ENCODE measurements at places on chromosomes 7 and 10.

GRCh38 chr7:44766416-44766801, 17.8 kb downstream of the ZMIZ2 start:
- H3K27ac ChIP-seq: no peak overlapping the region
- peaks cover 26% of the 10 kb centered on the region for H3K36me3 ChIP-seq
- H3K4me3 ChIP-seq: no peak overlapping the region
- peaks cover 21% of the 10 kb centered on the region for H3K4me1 ChIP-seq

GRCh38 chr7:30941582-30942323, 22.0 kb upstream of the GHRHR start:
- H3K27me3 ChIP-seq: peaks cover 2% of the 10 kb centered on the region
- no peaks in the 10 kb centered on the region for H3K36me3 ChIP-seq
- no peak overlapping the region for H3K27ac ChIP-seq

- no peak for DNase-seq
- H3K27me3 ChIP-seq: no peaks in the 10 kb centered on the region
- no peak overlapping the region for H3K4me3 ChIP-seq
Observed at GRCh38 chr7:149440222-149440621, 20.6 kb downstream of the ZNF777 start.

GRCh38 chr10:93701866-93702209, 554 bp downstream of the FRA10AC1 start:
- no peaks in the 10 kb centered on the region for H3K36me3 ChIP-seq
- no peaks in the 10 kb centered on the region for H3K27me3 ChIP-seq
- DNase-seq: peak; percentile 62
- H3K27ac ChIP-seq: peak overlapping the region; percentile 81
- peak overlapping the region; percentile 63 for H3K4me3 ChIP-seq
- peaks cover 9% of the 10 kb centered on the region for H3K4me1 ChIP-seq

- H3K27ac ChIP-seq: no peak overlapping the region
- no peaks in the 10 kb centered on the region for H3K4me1 ChIP-seq
- no peaks in the 10 kb centered on the region for H3K27me3 ChIP-seq
- no peak for DNase-seq
Observed at GRCh38 chr7:118708741-118709140, 484.2 kb downstream of the ANKRD7 start.

DNA sequence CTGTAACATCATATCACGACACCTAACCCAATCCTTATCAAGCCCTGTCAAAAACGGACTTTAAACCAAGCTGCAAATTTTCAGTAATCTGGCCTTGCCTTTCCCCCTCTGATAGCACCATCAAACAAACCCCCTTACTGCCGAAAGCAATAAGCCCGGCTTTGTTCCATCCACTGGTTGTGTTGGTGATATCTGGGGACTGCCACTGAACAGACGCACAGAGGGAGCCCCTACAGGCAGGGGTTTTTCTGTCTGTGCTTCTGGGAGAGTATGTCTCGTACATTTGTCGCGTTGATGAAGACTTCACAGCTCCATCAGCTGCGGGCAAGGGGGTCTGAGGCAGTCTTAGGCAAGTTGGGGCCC, 550 bp upstream of the PLAU start:
- H3K4me3 ChIP-seq: peak overlapping the region; percentile 63
- peaks cover 48% of the 10 kb centered on the region for H3K4me1 ChIP-seq
- DNase-seq: no peak
- H3K27ac ChIP-seq: peak overlapping the region; percentile 100
- H3K27me3 ChIP-seq: no peaks in the 10 kb centered on the region
- H3K36me3 ChIP-seq: peaks cover 25% of the 10 kb centered on the region

- no peaks in the 10 kb centered on the region for H3K36me3 ChIP-seq
- no peaks in the 10 kb centered on the region for H3K4me1 ChIP-seq
- peak overlapping the region; percentile 99 for H3K4me3 ChIP-seq
- peak; percentile 45 for DNase-seq
- no peaks in the 10 kb centered on the region for H3K27me3 ChIP-seq
Observed at GRCh38 chr10:124917428-124918190, 24.3 kb upstream of the ZRANB1 start.

DNA sequence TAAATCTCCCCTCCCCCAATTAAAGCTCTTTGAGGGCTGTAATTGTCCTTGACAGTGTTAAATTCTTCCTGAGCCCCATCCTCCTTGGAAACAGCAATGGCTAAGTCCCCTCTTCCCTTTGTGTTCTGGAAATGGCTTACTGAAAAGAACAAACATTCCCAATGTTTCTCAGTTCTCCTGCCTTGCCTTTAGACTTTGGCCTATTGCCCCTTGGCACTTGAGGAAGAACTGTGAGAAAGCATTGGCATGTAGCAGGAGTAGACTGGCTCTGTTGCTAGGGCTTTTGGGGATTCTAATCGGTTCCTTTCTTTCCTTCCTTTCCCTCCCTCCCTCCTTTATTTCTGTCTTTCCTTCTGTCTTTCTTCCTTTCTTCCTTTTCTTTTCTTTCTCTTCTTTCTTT, 463.3 kb upstream of the PODXL start:
- no peaks in the 10 kb centered on the region for H3K27me3 ChIP-seq
- DNase-seq: no peak
- no peaks in the 10 kb centered on the region for H3K36me3 ChIP-seq
- H3K27ac ChIP-seq: no peak overlapping the region

DNA sequence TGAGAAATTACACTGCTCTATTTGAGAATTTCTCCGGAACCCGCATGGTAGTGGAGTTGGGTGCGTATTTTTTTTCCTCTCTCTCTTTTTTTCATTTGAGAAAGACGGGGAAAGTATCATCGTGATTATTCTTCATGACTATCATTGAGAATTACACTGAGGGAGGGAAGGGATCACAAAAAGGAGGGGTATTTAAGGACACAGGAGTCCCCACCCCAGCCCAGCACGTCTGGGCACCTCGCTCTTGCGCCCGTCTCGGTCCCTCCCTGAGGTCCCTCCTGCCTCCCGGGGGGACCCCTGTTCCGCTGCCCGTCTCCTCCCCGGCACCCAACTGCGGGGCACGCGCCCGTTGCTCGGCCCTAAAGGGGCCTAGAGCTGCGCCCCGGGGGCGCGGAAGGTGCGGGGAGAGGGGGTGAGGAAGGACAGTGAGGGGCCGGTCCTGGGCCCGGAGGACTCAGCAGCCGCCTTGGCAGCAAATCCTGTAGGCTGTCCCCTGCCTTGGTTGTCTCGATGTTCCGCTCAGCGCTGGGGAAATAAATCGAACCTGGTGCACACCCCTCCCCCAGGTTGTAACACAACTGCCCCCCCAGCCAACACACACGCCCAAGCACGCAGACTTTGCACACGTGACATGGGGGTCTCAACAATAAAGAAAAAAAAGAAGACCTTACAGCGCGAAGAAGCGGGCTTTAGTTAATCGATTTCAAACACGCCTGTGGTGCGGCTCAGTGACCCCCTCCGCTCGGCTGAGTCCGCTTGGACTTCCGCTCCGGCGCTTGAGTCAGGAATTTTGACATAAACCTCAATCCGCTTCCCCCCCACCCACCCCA, 18.6 kb upstream of the GATA3 start:
- DNase-seq: no peak
- peaks cover 75% of the 10 kb centered on the region for H3K27me3 ChIP-seq
- H3K27ac ChIP-seq: no peak overlapping the region
- H3K4me3 ChIP-seq: no peak overlapping the region

DNA sequence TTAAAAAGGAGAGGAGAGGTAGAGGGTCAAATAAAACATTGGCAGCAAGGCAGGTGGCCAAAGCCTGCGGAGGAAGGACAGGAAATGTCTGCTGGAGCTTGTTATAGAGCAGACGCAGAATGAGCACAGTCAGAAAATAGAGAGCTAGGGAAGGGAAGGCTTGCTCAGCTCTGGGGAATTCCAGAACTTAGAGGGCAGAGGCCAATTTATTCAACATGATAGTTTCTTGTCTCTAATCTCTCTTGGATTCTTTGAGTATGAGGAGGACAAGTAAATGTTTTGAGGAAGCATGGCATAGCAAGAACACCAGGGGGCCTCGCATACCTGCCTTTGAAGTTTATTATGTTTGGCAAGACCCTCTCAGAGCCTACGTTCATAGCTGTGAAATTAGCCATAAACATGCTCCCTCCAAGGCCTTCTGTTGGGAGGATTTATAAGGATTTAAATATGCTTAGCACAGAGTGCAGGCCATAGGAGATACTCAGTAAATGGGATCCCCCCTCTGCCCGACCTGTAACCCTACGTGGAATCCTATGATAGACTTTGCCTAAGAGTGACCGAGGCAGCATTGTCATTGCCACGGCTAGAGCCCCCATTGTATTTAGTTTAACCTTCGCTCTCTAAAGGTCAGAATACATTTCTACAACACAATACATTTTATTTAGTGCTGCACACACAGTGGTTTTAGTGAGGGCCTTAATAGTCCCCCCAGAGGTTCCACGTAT, 293.9 kb downstream of the CCDC3 start:
- DNase-seq: peak; percentile 99
- H3K27me3 ChIP-seq: no peaks in the 10 kb centered on the region
- peaks cover 52% of the 10 kb centered on the region for H3K4me1 ChIP-seq
- H3K36me3 ChIP-seq: no peaks in the 10 kb centered on the region
- H3K4me3 ChIP-seq: no peak overlapping the region

GRCh38 chr7:3404501-3404900, 103.4 kb downstream of the SDK1 start:
- peak; percentile 83 for DNase-seq
- H3K4me1 ChIP-seq: no peaks in the 10 kb centered on the region
- H3K4me3 ChIP-seq: no peak overlapping the region
- no peak overlapping the region for H3K27ac ChIP-seq

DNA sequence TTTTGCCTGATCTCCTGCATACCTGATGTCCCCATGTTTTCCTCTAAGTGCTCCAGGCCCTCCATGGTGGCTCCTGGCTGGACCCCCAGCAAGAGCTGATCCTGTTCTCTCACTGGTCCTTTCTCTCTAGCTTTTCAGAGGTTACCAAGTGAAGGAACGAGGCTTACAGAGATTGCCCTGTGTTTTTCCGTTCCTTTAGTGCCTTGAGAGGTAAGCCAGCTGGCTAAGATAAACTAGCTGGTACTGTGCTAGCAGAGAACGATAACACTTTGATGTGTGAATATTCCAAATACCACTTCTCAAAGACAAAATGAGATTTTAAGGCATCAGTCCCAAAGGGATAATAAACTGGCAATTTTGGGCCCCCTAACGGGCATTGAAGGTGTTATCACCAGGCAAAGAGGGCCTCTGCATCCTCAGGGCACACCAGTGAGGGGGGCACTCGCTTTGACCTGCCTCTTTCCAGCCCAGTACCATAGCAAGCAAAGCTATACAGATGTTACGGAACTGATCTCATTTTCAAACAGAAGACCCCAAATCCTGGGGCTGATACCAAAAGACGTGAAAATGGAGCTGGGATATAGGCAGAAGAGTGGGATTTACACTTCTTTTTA, 8.4 kb upstream of the CCNY start:
- no peaks in the 10 kb centered on the region for H3K27me3 ChIP-seq
- no peak for DNase-seq
- H3K4me1 ChIP-seq: peaks cover 8% of the 10 kb centered on the region
- H3K27ac ChIP-seq: peak overlapping the region; percentile 15
- no peaks in the 10 kb centered on the region for H3K36me3 ChIP-seq

- no peaks in the 10 kb centered on the region for H3K36me3 ChIP-seq
- H3K27me3 ChIP-seq: peaks cover 9% of the 10 kb centered on the region
- no peaks in the 10 kb centered on the region for H3K4me1 ChIP-seq
- no peak for DNase-seq
- H3K4me3 ChIP-seq: no peak overlapping the region
Observed at GRCh38 chr10:6044060-6044459, 18.1 kb downstream of the IL2RA start.

DNA sequence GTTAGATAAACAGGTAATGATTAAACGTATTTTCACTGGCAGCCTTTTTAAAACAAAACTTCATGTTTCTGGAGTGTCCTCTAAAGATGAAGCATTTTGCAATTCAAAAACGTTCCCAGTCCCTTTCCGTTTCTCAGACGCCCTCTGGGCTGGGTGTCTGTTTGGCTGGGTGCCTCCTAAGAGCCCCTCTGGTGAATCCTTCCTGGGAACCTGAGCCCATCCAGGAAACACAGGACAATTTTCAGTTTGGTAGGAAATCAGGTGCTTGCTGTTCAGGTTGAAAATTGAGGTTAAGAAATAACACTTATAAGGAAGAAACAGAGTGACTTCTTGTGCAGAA, 76.7 kb downstream of the CHN2 start:
- no peaks in the 10 kb centered on the region for H3K36me3 ChIP-seq
- no peak for DNase-seq
- no peak overlapping the region for H3K4me3 ChIP-seq
- H3K4me1 ChIP-seq: no peaks in the 10 kb centered on the region

GRCh38 chr7:21041666-21042065, 255.0 kb upstream of the SP8 start:
- H3K36me3 ChIP-seq: no peaks in the 10 kb centered on the region
- no peaks in the 10 kb centered on the region for H3K27me3 ChIP-seq
- H3K4me1 ChIP-seq: no peaks in the 10 kb centered on the region
- no peak overlapping the region for H3K27ac ChIP-seq
- DNase-seq: no peak

- H3K4me1 ChIP-seq: no peaks in the 10 kb centered on the region
- no peak overlapping the region for H3K27ac ChIP-seq
Observed at GRCh38 chr10:126910196-126910595, 5.0 kb downstream of the DOCK1 start.

GRCh38 chr10:98255146-98255877, 12.7 kb downstream of the LOXL4 start:
- H3K27ac ChIP-seq: no peak overlapping the region
- H3K4me3 ChIP-seq: no peak overlapping the region
- no peaks in the 10 kb centered on the region for H3K4me1 ChIP-seq
- H3K36me3 ChIP-seq: peaks cover 8% of the 10 kb centered on the region
- H3K27me3 ChIP-seq: no peaks in the 10 kb centered on the region

GRCh38 chr7:158683541-158683940, 21.1 kb downstream of the NCAPG2 start:
- H3K36me3 ChIP-seq: peaks cover 6% of the 10 kb centered on the region
- DNase-seq: peak; percentile 35
- H3K27ac ChIP-seq: no peak overlapping the region
- no peak overlapping the region for H3K4me3 ChIP-seq

DNA sequence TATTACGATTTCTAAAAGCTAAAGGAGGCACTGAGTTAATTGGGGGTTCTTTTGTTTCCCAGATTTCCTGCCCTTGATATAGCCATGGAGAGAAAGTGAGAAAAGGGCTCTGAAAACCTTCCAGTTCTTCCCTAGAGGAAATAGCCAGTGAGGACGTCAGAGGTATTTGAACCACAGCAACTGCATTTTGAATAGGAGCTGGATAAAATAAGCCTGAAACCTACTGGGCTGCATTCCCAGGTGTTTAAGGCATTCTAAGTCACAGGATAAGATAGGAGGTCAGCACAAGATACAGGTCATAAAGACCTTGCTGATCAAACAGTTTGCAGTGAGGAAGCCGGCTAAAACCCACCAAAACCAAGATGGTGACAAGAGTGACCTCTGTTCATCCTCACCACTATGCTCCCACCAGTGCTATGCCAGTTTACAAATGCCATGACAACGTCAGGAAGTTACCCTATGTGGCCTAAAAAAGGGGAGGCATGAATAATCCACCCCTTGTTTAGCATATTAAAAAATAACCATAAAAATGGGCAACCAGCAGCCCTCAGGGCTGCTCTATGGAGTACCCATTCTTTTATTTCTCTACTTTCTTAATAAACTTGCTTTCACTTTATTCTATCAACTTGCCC, 85.1 kb upstream of the FRMD4A start:
- peak; percentile 55 for DNase-seq
- H3K27ac ChIP-seq: no peak overlapping the region
- no peaks in the 10 kb centered on the region for H3K27me3 ChIP-seq
- H3K4me1 ChIP-seq: peaks cover 5% of the 10 kb centered on the region
